ENCODE measurements at places on chromosomes 5 and 9.

GRCh38 chr5:118220556-118221195, 767.7 kb downstream of the DTWD2 start:
- no peak for DNase-seq

GRCh38 chr5:137392261-137392660, 106.9 kb downstream of the SPOCK1 start:
- DNase-seq = no peak

DNA sequence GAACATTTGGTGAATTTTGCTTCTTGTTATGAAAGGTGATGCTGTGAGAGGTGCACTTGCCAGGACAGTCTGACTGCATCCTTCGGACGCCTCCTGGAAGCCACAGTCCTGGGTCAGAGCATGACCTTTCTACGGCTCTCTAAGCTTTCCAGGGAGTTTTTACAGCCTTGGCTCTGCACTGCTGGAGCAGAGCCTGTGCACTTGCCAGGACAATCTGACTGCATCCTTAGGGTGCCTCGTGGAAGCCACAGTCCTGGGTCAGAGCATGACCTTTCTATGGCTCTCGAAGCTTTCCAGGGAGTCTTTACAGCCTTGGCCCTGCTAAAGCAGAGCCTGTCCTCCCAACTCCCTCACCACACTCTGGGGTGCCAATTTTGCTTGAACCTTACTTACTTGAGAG, 49.6 kb downstream of the CCDC180 start:
- DNase-seq = no peak

- no peak for DNase-seq
Measured at GRCh38 chr9:121059513-121059912, 9.4 kb upstream of the C5 start.

DNA sequence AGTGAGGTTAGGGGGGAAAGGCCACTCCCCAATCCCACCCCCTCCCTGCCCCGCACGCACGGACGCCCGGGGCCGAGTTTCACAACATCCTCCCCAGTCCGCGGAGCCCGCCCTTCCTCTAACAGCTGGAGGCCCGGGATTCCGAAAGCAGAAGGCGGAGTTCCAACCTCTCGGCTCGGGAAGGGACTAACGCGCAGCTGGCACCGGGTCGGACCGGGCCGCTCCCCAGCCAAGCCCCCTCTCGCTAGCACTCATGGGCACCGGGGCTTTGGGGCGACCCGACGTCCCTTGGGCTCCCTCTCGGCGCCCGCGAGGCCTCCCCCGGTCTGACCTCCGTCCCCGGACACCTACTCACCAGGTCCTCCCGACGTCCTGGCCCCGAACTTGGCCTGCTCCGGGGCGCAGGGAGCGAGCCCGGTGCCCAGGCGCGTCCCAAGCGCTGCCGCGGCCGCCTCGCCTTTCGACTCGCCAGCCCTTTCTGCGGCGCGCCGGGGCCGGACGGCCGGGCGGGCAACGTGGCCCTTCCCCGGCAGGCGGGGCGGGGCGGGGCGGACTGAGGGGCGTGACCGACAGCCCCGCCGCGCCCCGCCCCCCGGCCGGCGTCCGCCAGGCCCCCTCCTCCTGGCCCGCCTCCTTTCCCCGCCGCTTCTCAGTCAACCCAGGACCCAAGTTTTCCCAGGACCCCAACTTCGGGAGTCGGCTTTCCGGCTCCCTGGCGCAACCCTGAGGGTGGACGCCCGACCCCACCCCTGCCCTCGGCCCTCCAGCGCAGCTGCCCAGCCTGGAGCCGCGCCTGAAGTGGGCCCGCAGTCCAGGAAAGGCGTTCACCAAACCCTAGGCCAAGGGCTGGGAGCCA, at the start of gene MGAT1:
Gene MGAT1, minus strand, starts transcription at position 482 of the 856 bp plus-strand sequence. CDS start 9,835 bp downstream, outside the sequence.
- peak; percentile 86 for DNase-seq
